ENCODE measurements at places on chromosomes 1 and 21.
A peak's percentile ranks its signal among the peaks of the same experiment; 100 is the strongest.

GRCh38 chr21:37566790-37567615 is 200.4 kb downstream of the DYRK1A start:
- DNase-seq: no peak

GRCh38 chr1:8835941-8836643 is 18.7 kb upstream of the RERE start:
- DNase-seq: no peak

- DNase-seq: peak; percentile 46
These were observed 37.2 kb upstream of the CRNN start for GRCh38 chr1:152451254-152451653.

GRCh38 chr1:58094221-58094620 is 452.3 kb downstream of the OMA1 start:
- DNase-seq: no peak

DNA sequence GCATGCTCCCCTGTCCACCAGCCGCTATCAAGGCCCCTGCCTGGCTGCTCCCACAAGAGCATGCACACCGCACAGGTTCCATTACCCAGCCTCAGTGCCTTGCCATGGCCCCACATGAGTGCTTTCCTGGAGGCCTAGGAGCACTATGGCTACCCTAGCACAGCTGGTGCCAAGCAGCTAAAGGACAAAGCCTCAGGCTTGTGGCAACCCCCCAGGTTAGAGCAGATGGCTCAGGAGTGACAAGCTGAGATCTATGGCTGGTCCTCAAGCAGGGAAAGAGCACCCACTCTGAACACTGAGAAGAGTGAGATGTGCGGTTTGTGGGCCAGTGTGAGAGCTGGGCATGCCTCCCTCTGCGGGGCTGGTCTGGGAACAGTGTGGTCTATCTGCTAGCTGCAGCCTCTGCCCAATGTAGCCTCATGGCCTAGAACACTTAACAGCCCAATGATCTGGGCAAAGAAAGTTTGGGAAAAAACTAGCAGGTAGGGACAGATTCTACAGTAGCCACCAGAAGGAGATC is 129.8 kb downstream of the VAV3 start:
- DNase-seq: no peak

- DNase-seq: no peak
These were observed 47.6 kb downstream of the KIAA0319L start for GRCh38 chr1:35509558-35509957.

- no peak for DNase-seq
These were observed 27.9 kb downstream of the MRPL37 start for GRCh38 chr1:54227891-54228310.

- DNase-seq: no peak
These were observed 100.0 kb downstream of the HHAT start for GRCh38 chr1:210428696-210429095.

DNA sequence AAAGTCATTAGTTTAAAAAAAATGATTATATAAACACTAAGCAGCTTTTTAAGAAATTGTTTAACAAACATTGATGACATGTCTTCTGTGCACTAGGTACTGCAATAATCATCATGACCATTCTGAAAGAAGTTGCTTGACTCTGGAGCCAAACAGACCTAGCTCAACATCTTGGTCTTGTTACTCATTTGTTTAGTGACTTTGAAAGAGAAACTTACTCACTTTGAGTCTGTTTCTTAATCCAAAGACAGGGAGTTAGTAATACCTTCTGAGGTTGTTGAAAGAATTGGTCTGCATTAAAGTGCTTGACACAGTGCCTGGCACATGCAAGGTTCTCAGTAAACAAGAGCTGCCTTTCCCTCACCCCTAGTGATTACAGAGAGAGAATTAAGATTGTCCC is 84.4 kb downstream of the SGIP1 start:
- no peak for DNase-seq

DNA sequence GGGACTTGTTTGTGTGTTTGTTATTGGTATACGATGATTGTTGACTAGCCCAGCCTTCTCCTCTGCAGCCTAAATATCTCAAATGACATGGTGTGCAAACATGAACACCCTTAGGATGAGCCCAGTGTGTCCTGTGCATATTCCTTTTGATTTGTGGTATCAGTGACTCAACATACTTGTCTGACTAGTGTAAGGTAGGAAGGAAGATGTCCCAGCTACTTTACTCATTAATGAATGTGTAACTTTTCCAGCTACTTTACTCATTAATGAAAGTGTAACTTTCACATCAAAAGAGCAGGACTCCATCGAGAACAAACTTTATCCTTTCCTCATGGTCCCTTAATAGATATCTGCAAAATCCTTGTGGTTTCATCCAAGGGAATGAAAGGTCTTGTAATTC is 2.7 kb upstream of the ZNF692 start:
- no peak for DNase-seq

DNA sequence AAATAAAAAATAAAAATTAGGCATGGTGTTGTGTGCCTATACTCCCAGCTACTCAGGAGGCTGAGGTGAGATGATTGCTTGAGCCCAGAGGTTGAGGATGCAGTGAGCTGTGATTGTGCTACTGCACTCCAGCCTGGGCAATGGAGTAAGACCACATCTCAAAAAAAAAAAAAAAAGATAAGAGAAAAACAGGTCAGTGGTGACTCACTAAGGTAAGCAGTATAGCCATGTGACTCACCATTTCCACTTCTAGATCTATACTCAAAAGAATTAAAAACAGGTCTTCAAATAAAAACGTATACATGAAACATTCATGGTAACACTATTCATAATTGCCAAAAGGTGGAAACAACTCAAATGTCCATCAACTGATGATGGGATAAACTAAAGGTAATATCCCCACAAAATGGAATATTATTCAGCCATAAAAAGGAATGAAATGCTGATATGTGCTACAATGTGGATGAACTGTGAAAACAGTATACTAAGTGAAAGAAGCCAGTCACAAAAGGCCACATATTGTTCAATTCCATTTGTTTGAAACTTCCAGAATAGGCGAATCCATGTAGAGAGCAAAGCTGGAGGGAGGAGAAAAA is 75.1 kb downstream of the ZNF281 start:
- DNase-seq: peak; percentile 48

- no peak for DNase-seq
These were observed 1.4 kb upstream of the SPATA1 start for GRCh38 chr1:84504580-84505492.

- no peak for DNase-seq
These were observed 8.5 kb upstream of the DENND2D start for GRCh38 chr1:111208921-111209320.

GRCh38 chr1:216807696-216808095 is 84.5 kb upstream of the ESRRG start:
- DNase-seq: no peak

DNA sequence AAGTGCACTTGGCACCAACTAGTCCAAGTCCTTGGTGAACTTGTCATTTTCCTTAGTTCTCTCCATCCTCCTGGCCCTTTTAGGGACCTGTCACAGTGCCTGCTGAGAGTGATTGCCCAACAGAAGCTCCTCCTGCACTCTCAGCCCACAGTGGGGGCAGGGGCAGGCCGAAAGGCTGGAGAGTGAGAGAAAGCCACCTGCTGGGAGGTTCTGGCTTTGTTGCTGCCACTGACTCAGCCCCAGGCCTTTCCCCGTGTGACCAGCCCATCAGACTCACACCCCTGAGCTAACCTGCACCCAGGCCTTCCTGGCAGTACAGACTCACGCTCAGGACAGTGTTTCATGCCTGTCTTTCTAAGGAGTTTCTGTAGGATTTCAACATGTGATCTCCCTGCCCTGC is 17.1 kb upstream of the PROK1 start:
- DNase-seq: peak; percentile 66

DNA sequence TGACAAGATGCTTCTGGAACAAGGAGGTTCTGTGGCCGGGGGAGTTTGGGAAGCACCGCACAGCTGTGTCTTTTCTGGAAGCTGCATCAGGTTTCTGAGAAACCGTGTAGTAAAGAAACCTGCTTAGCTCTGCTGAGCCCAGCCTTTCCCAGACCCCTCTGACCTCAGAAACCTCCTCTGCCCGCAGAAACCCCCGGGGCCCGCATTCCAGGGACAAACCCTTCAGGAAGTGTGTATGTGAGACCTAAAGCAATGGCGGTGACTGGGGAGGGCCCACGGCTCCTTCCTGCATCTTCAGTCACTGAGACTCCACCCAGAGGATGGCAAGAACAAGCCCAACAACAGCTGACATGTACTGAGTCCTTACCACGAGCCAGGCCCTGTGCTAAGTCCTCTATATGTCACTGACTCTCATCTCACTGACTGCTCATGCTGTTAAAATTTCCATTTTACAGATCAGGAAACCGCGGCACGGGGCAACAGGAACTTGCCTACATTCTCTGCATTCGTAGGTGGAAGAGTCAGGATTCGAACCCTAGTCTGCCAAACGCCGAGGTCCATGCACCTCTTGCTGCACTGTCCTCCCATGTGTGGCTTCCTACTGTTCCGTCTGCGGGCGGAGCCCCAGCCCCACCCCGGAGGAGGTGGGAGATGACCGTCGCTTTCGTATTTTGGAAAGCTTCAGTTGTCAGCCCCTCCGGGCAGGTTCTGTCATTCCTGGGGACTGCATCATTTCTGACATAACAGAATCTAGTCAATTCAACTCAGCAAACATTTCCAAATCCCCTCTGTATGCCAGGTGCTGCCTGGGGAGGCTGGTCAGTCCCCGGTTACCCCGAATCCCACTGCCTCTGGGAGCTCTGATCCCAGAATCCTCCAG is 73.3 kb upstream of the KLHDC7A start:
- DNase-seq: no peak

- peak; percentile 10 for DNase-seq
These were observed 235.5 kb upstream of the SGIP1 start for GRCh38 chr1:66298464-66298863.

GRCh38 chr1:150106341-150106740 is 38.8 kb downstream of the VPS45 start:
- DNase-seq: no peak

GRCh38 chr1:172815740-172816139 is 156.8 kb downstream of the FASLG start:
- DNase-seq: no peak

DNA sequence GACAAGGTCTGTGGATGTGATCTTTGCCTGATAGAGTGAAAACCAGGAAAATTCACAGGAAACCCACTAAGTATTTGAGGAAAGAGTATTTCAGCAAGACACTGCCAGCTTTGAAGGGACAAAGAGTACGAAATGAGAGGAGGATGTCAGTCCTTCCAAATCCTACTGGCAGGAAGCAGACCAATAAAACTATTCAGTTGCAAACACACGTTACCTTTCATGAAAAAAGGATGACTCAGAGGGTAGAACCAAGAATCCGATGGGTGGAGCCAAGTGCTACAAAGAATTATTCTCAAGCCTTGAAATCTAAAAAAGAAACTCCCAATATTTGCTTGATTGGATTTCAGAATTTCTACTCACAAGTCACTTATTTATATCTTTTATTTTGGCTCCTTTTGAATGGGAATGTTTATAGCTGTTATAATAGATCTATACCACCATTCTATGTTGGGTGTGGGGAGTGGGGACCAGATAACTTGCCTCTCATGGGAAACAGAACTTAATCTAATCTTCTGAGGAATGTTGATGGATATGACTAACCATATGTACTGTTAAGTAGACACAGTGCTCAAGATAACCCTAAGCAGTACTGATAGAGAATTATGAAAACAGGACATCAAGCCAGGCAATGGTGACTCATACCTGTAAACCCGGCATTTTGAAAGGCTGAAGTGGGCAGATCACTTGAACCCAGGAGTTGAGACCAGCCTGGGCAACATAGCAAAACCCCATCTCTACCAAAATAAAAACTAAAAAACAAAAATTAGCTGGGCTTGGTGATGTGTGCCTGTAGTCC is 19.3 kb upstream of the HEATR1 start:
- DNase-seq: no peak

DNA sequence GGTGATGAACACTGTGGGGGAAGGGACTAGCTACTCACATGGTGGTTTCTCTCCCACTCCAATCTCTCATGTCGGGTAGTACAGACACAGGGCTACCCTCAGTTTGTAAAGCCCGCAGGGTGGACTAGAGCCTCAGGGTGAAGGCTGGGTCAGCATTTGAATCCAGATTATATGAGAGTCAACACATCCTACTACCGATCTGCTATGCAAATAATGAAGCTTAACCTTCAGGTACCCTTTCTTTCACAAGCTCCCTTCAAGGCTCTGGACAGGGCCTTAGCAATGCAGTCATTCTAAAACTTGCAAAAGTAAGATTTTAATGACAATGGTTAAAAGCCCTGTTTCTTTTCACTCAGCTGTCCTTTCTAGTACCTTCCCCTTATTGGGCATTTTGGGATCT is 5.5 kb upstream of the ZBED6 start:
- DNase-seq: no peak

DNA sequence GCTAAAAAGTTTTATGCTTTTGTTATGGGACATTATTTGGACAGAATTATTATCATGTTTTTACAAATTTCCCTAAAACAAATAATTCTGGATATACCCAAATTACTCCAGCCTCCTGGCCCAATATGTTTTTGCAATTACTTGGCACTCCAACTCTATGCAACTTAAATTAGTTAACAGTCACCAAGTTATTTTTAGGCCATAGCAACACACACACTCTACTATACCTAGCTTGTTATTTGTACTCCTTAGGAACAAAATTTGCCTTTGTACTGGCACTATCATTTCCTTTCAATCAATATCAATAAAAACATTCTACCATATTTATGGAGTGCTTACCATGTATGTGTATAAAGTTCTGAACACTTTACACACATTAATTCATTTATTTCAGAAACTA is 7.7 kb downstream of the DUSP10 start:
- no peak for DNase-seq

- no peak for DNase-seq
These were observed 56.9 kb downstream of the ATP1A1 start for GRCh38 chr1:116429821-116430374.

GRCh38 chr1:168396940-168397684 is 116.4 kb downstream of the TBX19 start:
- DNase-seq: no peak

All from urothelium cell line (cell line).